ENCODE measurements at places on chromosomes 4 and X.

DNA sequence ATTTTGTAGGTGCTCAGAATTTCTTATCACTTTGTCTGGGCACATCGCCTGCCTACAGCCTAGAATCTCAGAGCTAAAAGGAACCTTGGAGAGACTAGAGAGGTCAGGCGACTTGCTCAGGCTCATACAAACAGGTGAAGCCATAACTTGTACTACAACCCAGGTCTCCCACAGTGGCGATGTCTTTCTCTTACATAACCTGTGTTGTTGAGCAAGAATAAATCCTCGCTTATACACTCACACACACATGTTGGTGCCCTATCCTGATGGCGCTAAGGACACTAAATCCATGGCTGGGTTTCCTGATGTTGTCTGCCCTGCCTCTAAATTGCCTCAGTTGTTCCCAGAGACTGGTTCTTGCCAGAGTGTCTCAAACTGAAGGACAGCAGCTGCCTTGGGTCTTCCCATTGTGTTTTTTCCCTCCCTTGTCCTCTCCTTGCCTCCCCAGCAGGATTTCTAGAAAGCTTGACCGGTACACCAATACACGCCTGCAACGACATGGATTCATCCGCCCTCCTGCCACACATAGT lies 1.6 kb downstream of the TSC22D3 start:
- DNase-seq: no peak

DNA sequence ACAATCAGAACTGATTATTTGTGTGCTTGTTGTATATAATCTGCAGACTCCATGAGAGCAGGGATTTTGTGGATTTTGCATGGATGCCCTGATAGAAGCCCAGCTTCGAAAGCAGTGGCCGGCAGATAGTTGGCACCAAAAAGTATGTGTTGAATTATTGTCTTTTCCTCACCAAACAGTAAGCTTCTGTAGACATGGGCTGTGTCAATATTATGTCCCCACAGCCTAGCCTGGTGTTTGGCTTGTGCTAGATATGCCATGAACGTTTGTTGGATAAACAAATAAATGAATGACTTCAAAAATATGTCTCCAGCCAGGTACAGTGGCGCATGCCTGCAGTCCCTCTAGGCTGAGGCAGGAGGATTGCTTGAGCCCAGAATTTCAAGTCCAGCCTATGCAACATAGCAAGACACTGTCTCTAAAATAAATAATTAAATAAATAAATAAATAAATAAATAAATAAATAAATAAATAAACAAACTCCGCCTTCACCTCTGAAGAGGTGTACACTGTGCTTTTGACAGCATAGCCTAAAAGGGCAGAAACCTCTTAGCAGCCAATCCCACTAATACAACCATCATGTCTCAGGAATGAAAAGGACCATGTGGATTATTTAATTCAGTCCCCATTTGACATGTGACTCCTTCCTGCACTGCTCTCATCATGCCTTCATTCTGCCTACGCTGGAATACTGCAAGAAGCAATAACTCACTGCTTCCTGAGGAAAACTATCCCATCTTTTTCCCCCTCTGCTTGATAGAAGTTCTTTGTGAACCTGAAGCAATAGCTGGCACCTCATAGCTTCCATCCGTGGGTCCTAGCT lies 335.2 kb downstream of the FBXW7 start:
- DNase-seq: no peak

GRCh38 chr4:16158504-16158852 lies 67.8 kb downstream of the TAPT1 start:
- no peak for DNase-seq

DNA sequence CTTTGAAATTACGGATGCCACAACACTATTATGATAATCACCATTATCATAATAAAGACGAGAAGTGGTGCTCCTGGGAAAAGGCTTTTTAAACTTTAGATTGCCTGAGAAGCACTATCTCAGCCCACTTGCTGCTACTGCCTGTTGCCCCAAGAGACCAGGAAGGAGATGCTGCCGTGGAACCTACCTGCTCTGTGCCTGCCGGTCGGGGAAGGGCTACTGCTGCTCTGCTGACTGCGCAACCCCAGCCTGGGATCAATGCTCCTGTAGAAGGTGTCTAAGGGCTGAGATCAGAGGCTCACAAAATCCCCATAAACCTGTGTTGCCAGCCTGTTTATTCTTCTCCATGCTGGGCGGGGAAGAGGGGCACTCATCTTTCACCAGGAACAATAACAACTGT lies 145.3 kb upstream of the VCX3B start:
- no peak for DNase-seq

- no peak for DNase-seq
These were observed 37.8 kb downstream of the TET2 start for GRCh38 chr4:105184316-105184980.

GRCh38 chr4:1246901-1247863 lies 1.7 kb downstream of the CTBP1 start:
- no peak for DNase-seq

Measured in putamen (tissue), 1 donor.